ENCODE measurements at places on chromosomes 11 and 22.

GRCh38 chr11:532527-532985 lies 2.8 kb downstream of the HRAS start:
- peak; percentile 68 for DNase-seq

DNA sequence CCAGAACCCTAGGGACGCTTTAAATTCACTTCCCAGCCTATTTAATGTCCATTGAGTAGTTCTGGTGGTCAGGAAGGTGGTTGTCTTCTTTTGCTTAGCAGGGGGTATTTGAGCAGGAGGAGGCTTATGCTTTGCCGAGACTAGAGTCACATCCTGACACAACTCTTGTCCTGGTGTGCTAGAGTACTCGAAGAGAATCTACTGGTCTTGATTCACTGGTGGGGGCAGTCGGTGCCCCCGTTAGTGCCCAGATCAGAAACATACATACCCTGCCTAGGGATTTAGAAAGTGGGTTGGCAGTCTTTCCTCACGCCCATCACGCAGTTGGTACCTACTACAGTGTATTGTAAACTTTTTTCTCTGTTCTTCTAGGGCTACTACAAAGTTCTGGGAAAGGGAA lies 2.7 kb downstream of the RPL27A start:
- DNase-seq = no peak

DNA sequence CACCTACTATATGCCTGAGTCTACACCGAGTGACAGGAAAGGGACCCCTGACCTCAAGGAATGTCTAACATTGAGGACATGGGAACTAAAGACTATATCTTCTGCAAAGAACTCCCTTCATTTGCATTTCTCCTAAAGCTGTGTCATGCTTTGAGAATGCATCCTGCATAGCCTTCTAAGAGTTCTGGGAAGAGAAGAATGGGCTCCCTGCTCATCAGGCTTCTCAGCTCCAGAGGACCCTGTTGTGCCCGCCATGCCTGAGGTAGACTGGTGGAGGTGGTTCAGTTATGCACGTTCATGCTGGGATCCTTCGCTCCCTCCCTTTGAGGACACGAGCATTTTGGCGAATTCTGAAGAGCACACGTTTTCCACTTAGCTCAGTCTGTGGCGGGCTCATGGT lies 63.3 kb downstream of the GRIK4 start:
- no peak for DNase-seq

DNA sequence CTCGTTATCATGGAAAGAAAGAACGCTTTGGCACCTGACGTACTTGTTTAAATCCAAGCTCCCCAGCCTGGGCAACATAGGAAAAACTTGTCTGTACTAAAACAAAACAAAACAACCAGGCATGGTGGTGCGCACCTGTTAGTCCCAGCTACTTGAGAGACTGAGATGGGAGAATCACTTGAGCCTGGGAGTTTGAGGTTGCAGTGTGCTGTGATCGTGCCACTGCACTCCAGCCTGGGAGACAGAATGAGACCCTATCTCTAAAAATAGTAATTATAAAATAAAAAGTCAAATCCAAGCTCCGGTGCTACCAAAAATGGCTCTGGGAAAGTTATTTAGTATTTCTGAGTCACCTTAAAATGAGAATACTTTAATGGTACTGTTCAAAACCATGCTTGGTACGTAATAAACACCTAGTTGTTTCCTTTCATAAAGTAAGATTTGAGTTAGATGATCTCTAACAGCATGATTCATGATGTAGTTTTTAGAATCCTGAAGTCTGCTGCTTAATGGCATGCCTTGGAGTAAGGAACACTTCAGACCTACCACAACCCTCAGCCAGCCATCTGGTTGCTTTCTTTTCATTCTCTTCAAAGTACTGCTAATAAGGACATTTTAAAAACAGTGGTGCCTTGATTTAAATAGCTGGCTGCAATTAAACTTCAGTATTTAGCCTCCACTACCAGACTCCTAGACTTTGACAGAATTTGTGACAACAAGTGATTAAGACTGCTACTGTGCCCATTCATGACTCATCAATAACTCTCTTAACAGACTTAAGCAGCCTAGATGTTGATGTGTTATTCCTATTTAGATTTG lies 8.4 kb downstream of the PPME1 start:
- DNase-seq = no peak

- DNase-seq = no peak
Observed at GRCh38 chr11:84607975-84608836, 1018.9 kb downstream of the DLG2 start.

DNA sequence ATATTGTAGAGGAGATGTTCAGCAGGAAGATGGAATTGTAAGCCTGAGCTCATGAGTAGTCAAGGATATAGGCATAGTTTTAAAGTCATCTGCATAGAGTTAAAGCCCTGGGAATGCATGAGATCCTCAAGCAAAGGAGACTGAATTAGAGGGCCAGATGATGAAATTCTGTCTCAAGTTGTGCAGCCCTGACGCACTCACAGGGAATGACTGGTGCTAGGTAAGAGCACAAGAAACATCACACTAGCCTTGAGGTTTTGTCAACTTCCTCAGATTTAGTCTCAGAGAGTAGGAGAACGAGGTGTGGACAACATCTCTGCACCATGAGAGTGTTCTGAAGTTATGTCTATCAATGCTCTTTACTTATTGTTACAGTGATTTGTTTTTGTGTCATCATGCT lies 5.8 kb downstream of the RAB38 start:
- no peak for DNase-seq

- peak; percentile 95 for DNase-seq
Observed at GRCh38 chr22:31093086-31093850, 12.2 kb downstream of the SMTN start.

DNA sequence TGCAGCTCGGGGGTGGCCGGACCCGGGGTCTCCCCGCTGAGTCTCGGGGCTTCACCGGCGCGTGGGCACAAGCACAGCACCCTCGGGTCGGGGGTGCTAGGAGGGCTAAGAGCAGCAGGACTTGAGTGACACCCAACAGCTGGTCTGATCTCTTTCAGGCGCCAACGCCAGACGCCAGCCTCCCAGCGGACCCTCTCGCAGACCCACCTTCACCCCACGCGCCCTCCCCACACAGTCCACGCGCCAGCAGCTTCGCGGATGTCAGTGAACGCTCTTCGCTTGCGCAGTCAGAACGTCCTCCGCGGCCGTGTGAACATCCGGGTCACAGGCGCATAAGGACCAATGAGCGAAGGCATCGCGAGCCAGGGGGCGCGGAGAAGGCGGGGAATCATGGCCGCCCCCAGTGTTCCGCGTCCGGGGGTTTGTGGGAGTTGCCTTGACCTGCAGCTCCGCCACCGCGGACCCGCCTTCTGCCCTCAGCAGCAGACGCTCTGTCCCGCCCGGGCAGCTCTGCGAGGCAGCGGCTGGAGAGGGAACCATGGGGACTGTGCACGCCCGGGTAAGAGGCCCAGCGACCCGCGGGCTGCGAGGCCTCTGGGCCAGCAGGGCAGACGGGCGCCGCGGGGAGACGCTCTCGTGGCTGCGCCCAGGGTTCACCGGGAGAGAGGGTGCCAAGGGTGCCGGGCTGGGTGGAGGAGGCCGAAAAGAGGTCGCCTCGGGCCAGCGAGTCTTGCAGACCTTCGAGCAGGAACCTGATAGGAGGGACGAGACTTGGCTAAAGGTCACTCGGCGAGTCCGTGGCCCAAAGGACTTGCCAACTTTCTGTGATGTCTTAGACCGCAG lies at the start of gene SAMM50:
SAMM50 (plus strand) TSS at position 403 of the 843 bp plus-strand sequence; CDS start at position 539, 136 bp downstream.
- peak; percentile 93 for DNase-seq

DNA sequence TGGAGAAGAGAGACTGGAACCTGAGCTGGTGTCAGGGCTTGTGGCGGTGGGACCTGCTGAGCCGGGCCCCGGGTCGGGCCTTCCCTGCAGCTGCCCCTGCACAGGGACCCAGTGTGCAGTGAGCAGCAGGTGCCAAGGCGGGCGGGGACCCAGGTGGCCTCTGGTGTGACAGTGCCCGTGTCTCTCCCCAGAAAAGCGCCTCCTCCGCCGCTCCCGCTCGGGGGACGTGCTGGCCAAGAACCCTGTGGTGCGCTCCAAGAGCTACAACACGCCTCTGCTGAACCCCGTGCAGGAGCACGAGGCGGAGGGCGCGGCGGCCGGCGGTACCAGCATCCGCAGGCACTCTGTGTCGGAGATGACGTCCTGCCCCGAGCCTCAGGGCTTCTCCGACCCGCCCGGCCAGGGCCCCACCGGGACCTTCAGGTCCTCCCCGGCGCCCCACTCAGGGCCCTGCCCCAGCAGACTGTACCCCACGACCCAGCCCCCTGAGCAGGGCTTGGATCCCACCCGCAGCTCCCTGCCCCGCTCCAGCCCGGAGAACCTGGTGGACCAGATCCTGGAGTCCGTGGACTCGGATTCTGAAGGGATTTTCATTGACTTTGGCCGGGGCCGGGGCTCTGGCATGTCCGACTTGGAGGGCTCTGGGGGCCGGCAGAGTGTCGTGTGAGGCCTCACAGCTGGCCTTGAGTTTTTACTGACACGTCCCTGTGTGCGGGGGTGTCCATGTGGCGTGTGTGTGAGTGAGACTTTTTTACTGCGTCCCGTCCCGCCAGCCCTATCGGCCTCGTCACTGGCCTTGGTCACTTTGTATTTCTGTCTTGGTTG lies 15.6 kb upstream of the ARHGAP8 start:
- no peak for DNase-seq

GRCh38 chr22:29109822-29110221 lies 37.0 kb downstream of the KREMEN1 start:
- DNase-seq = no peak

- DNase-seq = no peak
Observed at GRCh38 chr22:23542933-23543332, 37.2 kb downstream of the IGLL1 start.

Data from tibial artery (tissue), 4 donors.